H1 (cell line): ENCODE measurements at places on chromosomes 5 and 9.

GRCh38 chr9:89358985-89359384, 40.7 kb downstream of the SECISBP2 start:
- DNase-seq, result no peak

DNA sequence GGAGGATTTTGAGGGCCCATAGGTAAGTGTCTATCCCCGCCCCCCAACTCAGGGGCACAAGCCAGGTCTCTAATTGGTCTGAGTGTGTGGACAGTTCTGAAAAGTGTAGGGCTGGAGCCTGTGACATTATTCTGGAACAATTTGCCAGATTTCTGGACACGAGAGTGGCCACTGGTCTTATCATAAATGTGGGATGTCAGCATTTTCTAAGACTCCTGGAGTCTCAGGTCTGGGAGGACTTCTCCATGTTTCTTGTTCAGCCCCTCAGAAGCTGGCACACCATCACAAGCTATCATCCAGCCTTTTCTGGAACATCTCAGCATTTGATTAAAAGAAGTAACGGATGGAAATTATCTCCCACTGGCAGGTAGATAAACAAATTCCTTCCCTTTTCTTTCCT, 141.4 kb downstream of the SEC61B start:
- no peak for DNase-seq

- DNase-seq, result no peak
Measured at GRCh38 chr9:31168161-31168560, 1216.3 kb upstream of the ACO1 start.

DNA sequence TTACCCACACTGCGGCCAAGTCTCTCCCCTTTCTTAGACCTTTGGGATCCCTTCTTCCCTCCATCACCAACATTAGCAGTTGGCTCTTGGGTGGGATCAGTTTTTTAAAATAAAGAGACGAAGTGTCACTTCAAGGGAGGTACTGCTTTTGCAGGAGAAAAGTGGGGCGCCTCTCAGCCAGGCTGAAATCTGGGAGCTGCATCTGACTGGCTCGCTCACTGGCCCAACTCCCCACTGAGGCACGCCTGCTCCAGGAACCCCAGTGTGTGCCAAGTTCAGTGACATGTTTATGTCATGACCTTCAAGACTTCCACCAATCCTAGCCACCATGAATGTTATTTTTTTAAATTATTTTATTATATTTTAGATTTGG, 130.5 kb downstream of the MVB12B start:
- DNase-seq, result no peak

- no peak for DNase-seq
Measured at GRCh38 chr5:61673007-61673735, 341.1 kb downstream of the ZSWIM6 start.

DNA sequence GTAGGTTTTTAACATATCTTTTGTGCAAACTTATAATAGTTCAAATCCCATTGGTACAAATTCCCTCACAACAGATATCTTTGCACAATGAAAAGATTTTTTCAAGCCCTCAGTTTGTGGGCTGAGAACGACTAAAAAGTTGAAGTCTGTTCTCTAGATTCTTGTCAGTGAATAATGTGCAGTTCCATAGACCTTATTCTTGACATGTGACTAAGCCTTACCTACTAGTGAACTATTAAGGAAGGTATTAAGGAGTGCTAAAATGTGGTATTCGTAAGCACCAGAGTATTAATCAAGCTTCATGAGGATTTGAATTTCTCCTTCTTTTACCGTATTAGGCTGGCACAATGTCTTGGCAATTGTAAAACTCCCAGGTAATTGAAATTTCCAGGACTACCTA, 205.6 kb upstream of the DMRTA1 start:
- DNase-seq, result no peak

- no peak for DNase-seq
Measured at GRCh38 chr5:128197896-128198522, 114.4 kb downstream of the SLC12A2 start.

- DNase-seq, result peak; percentile 36
Measured at GRCh38 chr5:158676642-158677469, 422.9 kb downstream of the EBF1 start.

DNA sequence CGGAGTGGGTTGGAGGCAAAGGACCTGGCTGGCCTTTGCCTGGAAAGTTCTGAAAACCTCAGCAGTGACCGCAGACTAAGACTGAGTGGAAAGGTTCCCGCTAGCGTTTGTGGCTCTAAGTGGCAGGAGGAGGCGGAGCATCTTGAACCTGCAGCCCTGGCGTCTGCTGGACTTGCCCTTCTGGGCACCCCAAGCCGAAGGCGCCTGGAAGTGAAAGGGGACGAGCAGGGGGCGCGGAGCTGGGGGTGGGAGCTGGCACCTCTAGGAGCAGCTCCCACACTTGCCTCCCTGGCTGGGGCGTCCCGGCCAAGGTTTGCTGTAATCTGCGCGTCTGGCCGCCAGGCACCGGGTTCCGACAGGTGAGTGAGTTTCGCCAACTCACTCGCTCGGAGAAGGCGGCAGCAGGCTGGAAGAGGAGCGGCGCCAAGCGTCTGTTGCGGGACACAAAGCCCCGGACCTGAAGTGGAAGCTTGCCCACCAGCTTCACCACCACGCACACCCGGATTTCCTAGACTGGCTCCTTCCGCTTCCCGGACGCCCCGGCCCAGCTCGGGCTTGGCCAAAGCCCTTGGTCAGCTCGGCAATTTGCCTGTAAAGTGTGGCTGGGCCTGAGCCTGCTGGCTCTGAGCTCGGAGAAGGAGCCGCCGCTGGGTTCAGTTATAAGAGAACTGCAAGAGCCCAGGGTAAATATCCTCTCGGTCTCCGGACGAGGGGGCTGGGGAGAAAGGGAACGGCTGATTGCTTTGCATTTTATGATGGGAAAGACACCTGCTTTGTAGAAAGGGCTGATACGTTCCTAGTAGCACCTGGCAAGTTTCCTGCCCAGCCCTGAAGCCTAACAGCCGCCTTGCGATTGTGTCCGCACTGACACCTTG, at the start of gene GNA14:
Gene GNA14, minus strand, starts transcription at position 89 of the 875 bp plus-strand sequence. CDS start 529 bp downstream, outside the sequence.
- DNase-seq, result peak; percentile 85

DNA sequence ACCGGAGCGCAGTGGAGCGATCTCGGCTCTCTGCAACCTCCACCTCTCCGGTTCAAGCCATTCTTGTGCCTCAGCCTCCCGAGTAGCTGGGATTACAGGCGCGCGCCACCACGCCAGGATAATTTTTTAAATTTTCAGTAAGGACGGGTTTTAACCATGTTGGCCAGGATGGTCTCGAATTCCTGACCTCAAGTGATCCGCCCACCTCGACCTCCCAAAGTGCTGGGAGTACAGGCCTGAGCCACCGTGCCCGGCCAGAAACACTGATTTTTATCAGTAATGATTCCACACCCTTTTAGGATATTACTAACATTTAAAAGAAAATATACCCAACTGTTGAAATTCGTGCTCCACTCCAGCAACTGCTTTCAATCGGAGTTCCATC, 464 bp upstream of the FAM151B start:
- no peak for DNase-seq
